ENCODE measurements at places on chromosomes 4 and X.

DNA sequence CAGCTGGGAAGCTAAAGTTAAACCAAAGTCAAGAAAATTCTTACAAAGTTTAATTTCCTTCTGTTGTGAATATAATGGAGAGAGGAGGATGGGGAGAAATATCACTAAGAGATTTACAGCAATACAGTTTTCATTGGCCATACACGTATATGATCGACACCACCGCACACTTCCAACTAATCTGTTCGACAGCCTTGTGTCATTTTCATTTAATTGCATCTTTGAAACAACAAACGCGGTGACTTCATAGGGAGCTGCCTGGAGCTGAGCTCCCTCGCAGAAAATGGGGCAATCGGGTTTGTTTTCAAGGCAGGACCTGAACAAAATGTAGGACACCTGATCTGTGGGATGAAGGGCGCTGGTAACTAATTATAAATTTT is 1.3 kb downstream of the PTPN13 start:
- no peak for DNase-seq

GRCh38 chr4:139753686-139754085 is 88.1 kb downstream of the MGST2 start:
- DNase-seq: no peak

- DNase-seq: no peak
These were observed 40.7 kb upstream of the ANK2 start for GRCh38 chr4:113008716-113009115.

- DNase-seq: no peak
These were observed 120.6 kb upstream of the TBC1D9 start for GRCh38 chr4:140876615-140877364.

DNA sequence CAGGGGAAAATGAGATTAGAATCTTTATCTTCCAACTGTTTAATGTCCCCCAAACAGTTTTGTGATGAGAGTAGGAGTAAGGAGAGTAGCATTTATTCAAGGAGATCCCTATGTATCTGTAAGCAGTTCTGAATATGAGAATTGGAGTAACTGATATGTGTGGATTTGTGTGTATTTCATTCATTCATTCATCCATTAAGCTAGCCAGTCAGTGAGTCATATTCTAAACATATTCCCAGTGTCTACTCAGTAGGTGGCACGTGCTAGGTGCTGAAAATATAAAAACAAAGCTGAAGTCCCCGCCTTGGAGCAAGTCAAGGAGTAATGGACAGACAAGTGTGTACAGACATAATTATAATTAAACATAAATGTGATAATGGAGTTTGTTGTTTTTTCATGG is 12.4 kb upstream of the STX18 start:
- DNase-seq: no peak

DNA sequence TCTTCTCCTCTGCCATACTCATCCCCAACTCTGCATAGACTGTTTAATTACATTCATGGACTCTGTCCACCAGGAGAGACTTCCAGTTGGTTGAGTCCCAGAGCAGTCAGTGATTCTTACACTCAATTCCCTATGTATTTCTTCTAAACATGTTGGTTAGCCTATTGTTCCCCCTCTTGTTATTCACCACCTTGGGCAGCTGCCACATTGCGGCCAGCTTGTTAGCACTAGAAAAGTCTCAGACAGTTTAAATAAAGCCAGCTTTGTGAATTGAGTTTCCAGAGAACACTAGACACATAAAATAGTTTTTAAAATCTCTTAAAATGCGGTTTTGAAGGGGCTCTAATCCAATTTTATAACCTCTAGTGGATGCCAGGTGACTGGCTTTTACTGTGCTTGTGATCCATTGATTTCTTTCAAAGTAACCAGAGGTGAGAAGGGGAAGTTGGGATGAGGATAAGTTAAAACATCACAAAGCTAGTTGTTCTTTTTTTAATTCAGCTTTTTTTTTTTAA is 827.7 kb downstream of the FSTL5 start:
- no peak for DNase-seq

- no peak for DNase-seq
These were observed 52.1 kb downstream of the SEL1L3 start for GRCh38 chr4:25810461-25811373.

GRCh38 chr4:26300314-26301307 is 20.2 kb upstream of the RBPJ start:
- DNase-seq: no peak

GRCh38 chr4:42646999-42647541 is 9.8 kb downstream of the ATP8A1 start:
- DNase-seq: no peak

DNA sequence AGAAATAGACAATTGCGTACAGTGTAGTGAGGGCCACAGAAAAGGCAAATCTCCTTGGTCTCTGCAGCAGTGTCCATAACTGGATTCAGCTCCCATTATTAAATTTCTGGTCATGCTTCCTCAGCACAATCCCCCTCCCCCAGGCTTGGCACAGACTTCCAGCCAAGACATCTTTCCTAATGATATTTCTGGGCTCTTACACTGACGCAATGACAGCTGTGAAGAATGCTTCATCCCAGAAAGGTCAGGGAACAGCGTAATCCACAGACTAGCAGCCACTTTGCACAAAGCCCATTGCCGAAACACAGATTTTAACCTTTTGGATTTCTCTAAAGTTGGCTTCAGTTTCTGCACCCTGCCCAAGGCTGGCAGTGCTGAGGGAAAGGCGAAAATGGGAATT is 597.6 kb upstream of the CPEB2 start:
- DNase-seq: no peak

- no peak for DNase-seq
These were observed 2.6 kb downstream of the PRDM8 start for GRCh38 chr4:80199947-80200346.

DNA sequence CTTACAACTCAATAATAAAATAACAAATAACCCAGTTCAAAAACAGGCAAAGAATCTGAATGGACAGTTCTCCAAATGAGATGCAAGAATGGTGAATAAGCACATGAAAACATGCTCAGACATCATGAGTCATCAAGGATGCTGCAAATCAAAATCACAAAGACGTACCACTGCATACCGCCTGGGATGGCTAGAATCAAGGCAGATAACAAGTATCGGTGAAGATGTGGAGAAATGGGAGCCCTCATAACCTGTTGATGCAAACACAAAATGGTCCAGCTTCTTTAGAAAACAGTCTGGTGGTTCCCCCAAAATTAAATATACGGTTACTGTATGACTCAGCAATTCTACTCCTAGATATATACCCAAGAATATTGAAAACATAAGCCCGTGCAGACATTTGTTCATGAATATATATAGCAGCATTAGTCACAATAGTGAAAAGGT is 32.5 kb downstream of the AKAP4 start:
- DNase-seq: no peak

DNA sequence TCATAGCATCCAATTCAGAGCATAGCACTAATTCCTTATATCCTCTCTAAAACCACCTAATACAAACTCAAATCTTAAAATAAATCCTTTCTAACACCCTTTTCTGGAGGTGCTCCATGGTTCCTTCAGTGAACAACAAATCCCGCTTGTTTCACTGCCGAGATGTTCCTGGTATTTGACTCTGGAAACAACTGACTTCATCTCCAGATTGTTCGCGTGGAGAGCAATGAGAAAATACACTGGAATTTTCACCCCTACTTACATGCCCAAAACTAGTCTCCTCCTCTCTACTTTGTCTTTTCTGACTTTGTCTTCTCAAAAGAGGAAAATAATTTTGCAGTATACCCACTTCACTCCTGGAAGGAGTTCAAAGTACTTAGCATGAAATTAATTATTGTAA is 129.0 kb downstream of the PLS3 start:
- DNase-seq: no peak

DNA sequence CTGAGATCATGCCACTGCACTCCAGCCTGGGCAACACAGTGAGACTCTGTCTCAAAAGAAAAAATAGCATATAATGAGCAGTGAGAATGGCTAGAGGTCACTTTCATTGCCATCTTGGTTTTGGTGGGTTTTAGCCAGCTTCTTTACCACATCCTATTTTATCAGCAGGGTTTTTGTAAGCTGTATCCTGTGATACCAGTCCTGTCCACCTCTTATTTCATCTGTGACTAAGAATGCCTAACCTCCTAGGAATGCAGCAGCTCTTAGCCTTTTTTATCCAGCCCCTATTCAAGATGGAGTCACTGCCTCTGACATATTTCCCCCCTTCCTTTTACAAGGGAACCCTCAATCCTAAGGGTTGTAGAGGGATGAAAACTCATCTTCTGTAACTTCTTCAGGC is 26.1 kb upstream of the IGFBP7 start:
- DNase-seq: no peak

- DNase-seq: no peak
These were observed 31.7 kb downstream of the FGFRL1 start for GRCh38 chr4:1043162-1043561.

- no peak for DNase-seq
These were observed 59.8 kb downstream of the PTCHD1 start for GRCh38 chrX:23394421-23394820.

DNA sequence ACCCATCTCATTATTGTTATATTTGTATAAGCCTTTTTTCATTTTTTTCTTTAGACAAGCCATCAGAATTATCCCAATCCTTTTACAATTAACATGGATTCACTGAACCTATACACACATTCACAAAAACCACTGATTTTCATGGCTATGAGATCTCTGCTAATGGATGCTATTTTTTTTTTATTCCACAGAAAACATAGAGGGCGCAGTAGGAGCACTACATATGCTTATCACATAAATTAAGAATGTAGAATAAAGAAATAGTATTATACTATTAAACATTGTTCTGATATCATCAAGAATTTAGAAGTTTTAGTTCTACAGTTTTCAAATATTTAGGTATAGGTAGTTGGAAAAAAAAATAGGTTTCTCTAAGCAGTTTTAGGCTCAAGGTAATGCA is 1477.4 kb downstream of the ARAP2 start:
- DNase-seq: no peak

GRCh38 chr4:46648088-46648744 is 258.3 kb upstream of the GABRA2 start:
- no peak for DNase-seq

DNA sequence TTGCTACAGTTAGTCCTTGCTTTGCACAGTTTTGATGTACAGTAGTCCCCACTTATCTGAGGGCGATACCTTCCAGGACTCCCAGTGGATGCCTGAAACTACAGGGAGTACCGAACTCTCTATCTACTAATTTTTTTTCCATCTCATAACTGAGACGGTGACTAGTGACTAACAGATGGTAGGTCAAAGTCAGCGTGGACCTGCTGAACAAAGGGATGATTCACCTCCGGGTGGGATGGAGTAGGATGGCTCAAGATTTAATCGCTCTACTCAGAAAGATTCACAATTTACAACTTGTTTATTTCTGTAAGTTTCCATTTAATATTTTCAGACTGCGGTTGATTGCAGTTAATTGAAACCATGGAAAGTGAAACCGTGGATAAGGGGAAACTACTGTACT is 655.8 kb downstream of the ZNF674 start:
- no peak for DNase-seq

DNA sequence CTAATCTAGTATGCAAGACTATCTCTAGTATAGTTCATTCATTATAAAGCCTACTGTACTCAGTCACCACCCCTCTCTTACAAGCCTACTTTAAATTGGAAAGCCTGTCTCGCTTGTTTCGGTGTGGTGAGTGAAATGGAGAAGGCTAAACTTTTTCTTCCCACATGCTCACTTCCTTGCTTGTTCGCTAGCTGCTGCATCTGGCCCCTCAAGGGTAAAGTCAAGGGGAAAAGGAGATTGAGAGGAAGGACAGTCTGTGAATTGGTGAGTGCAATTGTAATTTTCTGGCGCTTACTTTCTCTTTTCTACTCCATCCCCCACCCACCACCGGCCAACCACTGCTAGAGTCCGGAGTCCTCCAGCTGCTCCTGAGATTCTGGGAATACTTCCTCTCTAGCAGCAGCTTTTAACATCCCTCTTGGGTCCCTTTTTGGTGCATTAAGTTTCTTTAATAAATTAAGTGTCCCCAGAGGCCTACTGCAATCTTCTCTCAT is 12.1 kb upstream of the ARAP2 start:
- DNase-seq: no peak

DNA sequence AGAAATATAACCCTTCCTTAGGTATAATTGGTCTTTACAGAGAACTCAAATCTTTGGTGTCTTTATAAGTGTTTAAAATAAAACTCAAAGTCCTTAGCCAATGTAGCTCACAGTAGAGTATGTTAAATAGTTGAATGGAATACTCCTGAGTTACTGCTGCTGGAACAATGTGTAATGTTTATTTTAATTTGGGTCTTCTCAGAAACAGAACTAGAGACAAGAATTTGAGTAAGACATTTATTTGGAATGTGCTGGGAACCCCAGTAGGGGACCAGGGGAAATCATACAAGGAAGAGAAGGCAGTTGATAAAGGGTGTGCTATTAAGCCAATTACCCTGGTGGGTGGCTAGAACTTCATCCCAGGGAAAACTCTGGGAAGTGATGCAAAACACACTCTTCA is 240.4 kb upstream of the LDB2 start:
- no peak for DNase-seq

DNA sequence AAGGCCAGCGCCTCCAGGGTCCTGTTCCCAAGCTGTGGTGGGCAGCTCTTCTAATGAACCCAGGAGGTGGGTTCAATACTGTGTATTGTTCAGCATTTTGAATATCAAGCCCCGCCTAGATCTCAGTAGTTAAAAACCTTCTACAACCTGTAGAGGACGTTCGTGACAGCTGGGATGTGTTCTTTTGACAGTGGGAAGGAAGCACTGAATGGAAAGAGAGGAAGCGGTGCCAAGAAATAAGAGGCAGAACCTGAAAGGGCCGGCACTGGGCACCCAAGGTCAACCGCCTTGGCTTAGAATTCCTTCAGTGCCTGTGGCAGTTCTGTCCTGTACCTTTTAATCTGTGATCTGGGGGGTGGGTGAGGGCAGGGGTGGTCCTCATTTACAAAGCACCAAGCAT is 73.1 kb downstream of the CC2D2A start:
- DNase-seq: peak; percentile 81

DNA sequence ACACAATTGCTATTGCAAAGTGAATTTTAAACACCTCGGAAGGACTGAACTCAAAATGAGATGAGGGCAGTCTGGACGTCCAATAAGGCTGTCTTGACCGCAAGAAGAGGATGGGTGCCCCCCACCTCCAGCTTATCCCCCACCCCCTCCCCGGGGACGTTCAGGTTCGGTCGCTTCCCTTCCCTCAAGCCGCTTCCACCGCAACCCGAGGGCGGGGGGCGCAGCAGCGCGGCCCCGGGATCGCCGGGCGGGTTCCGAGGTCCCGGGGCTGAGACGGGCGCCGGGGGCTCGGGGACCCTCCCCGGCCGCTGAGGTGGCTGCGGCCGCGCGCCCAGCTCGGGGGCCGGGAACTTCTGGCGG is 480 bp downstream of the USP46 start:
- peak; percentile 17 for DNase-seq
